Motor neuron (in vitro differentiated cells): ENCODE measurements at places on chromosomes 13 and 19.

GRCh38 chr19:45863840-45864628, at the start of gene FOXA3:
Gene FOXA3 (plus strand): TSS chr19:45864326. CDS start chr19:45864457, 131 bp downstream.
- ATAC-seq = peak; percentile 23

DNA sequence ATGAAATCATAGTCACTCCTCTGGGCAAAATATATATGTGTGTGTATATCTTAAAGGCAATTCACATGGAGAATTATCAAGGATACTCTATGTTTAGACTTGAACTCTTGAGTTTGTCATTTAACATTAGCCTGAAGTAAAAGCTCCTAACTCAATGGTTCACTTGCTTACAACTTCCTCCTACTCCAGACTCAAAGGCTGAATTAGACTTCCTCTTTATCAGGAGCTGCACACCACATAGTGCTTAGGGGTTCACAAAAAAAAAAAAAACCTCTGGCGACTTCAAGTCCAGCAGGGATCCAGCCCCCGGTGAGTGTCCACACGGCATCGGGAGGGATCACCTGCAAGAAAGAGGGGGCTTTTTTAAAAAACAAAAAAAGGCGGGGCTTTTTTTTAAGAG, 68.2 kb upstream of the LSM14A start:
- no peak for ATAC-seq

- no peak for ATAC-seq
Observed at GRCh38 chr19:17404015-17404414, 1.4 kb downstream of the BST2 start.

DNA sequence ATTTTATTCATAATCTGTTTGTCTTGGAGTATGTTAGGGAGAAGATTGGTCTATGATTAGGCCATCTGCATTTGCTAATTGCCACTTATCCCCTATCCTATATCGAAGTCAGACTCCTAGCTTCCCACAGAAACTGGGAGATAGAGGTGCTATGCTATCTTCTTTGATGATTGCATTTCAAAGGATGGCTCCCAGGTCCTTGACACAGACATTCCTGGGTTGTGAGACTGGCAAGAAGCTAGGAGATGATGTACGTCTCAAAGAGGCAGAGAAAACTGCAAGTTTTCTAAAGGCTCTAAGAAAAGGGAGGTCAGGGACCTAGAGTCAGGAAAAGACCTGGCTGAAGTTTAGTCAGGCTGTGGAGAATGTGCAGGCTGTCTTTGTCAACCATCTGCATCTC, 1251.9 kb downstream of the PCDH17 start:
- no peak for ATAC-seq

GRCh38 chr19:40533508-40533907, 43.2 kb upstream of the SHKBP1 start:
- no peak for ATAC-seq

- no peak for ATAC-seq
Observed at GRCh38 chr13:45951724-45952123, 100.2 kb upstream of the SIAH3 start.

DNA sequence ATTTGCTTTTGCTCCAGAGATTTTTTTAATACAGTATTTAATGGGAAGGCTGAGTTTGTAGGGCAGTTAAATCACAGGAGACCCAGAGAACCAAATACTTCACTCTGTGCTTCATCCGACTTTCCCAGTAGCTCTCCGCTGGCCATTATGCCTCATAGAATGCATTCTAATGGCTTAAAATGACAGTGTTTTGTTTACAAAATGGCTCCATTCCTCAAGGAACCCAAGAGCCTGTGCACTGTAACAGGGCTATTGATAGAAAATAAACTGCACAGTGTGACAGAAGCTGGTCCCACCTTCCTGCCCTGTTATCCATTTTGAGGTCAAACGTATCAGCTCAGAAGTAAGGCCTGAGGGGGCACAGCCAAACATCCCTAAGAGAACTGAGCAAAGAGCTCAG, 136.5 kb downstream of the RAP2A start:
- ATAC-seq = no peak

DNA sequence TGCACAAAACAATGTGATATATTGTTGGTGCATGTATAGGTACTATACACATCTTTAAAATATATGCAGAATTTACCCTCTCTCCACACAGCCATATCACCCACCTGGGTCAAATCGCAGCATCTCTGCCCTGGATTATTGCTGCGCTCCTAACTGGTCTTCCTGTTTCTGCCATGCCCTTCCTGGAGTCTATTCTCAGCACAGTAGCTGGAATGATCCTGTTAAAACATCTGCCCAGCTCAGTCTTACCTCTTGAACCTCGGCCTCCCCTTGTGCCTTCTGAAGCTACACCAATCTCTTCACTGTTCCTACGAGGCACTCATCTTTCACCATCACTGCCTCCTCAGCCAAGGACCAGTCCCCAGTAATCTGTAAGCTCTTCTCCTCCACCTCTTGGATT, 25.5 kb upstream of the TNFRSF19 start:
- ATAC-seq = no peak
